ENCODE measurements at places on chromosomes 13 and 19.

DNA sequence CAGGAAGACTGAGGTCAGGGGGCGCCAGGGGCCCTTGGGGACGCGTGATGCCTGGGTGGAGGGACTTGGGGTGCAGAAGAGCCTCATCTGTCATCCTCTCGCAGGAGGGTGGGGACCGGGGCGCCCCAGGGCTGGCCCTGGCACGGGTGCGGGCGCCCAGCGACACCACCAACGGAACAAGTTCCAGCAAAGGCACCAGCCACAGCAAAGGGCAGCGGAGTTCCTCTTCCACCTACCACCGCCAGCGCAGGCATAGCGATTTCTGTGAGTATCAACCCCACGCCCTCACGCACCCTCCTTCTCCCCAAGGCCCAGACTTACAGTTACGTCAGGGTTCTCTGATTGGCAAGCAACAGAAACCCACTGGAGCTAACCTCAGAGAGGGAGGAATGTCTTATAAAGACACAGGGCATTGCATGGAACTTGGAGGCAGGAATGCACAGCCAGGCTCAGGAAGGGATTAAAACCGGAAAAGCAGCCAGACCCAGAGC, 29.4 kb downstream of the MARK4 start:
- no peak for DNase-seq
- no peak overlapping the region for H3K27ac ChIP-seq
- no peaks in the 10 kb centered on the region for H3K4me1 ChIP-seq
- peaks cover 52% of the 10 kb centered on the region for H3K36me3 ChIP-seq
- no peaks in the 10 kb centered on the region for H3K27me3 ChIP-seq
- H3K4me3 ChIP-seq: no peak overlapping the region

DNA sequence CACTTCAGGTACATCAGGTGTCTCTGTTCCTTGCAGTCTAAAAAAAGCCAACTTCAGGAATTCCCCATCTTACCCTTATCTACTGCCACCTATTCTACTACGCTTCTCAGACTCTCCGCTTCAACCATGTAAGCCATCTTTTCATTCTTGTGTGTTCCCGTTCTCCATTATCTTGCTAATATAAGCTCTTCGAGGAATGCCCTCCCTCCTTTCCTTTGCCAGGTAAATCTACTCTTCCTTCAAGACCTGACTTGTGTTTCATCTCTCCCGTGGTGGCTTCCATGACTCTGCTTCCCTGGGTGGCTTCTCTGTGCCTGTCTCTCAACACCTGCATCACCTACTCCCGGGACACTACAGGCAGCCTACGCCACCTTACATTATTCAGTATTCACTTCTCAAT, 42.3 kb upstream of the MEDAG start:
- peaks cover 16% of the 10 kb centered on the region for H3K27me3 ChIP-seq
- no peak overlapping the region for H3K4me3 ChIP-seq
- peaks cover 17% of the 10 kb centered on the region for H3K4me1 ChIP-seq
- DNase-seq: peak; percentile 64
- no peak overlapping the region for H3K27ac ChIP-seq

GRCh38 chr19:30393729-30394480, 21.7 kb downstream of the ZNF536 start:
- no peak overlapping the region for H3K27ac ChIP-seq
- DNase-seq: no peak
- H3K4me1 ChIP-seq: no peaks in the 10 kb centered on the region

DNA sequence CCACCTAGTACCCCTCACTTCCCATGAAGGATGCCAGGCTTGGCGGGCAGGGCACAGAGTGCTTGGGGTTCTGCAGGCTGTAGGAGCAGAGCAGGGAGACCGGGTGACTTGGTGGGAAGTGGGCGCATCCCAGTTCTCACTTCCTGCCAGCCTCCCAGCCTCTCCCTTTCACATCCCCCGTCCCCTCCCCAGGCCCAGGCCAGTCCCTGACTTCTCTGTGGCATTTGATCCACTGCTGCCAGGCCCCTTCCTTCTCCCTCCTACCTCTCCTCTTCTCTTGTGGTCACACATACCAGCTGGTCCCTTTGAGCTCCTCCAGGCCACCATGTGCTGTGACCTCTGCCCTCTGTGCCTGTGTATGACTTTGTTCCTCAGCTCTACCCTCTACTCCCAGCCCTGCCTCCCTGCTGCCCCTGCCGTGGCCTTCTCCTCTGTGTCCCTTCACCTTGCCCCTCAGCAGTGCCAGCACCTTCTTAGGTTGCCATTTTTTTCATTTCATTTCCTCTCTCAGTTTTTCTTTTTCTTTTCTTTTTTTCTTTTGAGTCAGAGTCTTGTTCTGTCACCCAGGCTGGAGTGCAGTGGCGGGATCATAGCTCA, 19.5 kb downstream of the MYO1F start:
- H3K27ac ChIP-seq: no peak overlapping the region
- no peak overlapping the region for H3K4me3 ChIP-seq
- no peaks in the 10 kb centered on the region for H3K36me3 ChIP-seq
- DNase-seq: no peak
- no peaks in the 10 kb centered on the region for H3K4me1 ChIP-seq

DNA sequence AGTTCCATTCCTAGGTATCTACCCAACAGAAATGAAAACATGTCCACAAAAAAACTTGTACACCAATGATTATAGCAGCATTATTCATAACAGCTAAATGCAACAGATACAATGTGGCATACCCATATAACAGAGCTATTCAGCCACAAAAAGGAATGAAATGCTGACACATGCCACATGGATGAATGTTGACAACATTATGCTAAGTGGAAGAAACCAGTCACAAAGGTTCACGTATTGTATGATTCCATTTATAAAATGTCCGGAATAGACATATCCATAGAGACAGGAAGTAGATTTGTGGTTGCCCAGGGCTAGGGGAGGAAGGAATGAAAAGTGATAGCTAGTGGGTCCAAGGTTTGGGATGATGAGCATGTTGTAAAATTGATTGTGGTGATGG, 10.8 kb downstream of the CRYL1 start:
- no peaks in the 10 kb centered on the region for H3K36me3 ChIP-seq
- no peak overlapping the region for H3K27ac ChIP-seq
- H3K4me3 ChIP-seq: no peak overlapping the region
- no peaks in the 10 kb centered on the region for H3K4me1 ChIP-seq
- no peak for DNase-seq
- H3K27me3 ChIP-seq: no peaks in the 10 kb centered on the region

DNA sequence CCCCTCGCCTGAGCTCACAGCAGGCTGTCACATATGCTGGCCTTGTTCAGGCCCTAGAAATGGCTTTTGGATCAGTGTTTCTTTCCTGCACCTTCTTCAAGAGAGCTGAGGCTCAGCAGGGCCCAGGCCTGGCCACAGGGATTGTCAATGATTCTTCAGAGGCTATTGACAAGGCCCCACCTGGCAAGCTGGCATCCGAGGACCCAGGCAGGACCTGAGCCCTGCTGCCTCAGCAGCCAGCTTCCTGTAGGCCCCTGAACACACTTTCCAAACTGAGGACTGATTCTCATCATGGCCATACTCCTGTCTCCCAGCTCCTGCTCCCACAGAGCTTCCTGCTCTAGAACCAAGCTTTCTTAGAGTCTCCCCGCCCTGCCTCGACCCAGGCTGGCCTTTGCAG, 136.8 kb downstream of the UQCRFS1 start:
- H3K4me1 ChIP-seq: no peaks in the 10 kb centered on the region
- H3K36me3 ChIP-seq: no peaks in the 10 kb centered on the region
- H3K4me3 ChIP-seq: no peak overlapping the region
- DNase-seq: no peak
- H3K27ac ChIP-seq: no peak overlapping the region

DNA sequence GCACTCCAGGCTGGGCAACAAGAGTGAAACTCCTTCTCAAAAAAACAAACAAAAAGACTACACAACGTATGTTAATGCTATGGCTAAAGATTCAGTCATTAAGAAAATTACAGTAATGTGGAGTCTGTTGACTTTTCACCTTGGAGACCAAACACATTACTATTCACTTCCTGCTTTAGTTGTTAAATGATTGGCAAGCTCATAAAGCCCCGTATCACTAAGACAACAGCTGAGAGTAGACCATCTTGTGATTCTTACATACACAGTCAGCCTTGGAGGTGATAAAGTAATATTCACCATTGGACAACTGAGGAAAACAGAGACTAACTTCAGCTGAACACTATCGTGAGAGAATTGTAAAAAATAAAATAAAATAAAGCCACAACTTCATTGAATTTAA, 86.5 kb downstream of the KCTD12 start:
- no peaks in the 10 kb centered on the region for H3K27me3 ChIP-seq
- H3K36me3 ChIP-seq: no peaks in the 10 kb centered on the region
- no peak overlapping the region for H3K27ac ChIP-seq
- no peaks in the 10 kb centered on the region for H3K4me1 ChIP-seq

DNA sequence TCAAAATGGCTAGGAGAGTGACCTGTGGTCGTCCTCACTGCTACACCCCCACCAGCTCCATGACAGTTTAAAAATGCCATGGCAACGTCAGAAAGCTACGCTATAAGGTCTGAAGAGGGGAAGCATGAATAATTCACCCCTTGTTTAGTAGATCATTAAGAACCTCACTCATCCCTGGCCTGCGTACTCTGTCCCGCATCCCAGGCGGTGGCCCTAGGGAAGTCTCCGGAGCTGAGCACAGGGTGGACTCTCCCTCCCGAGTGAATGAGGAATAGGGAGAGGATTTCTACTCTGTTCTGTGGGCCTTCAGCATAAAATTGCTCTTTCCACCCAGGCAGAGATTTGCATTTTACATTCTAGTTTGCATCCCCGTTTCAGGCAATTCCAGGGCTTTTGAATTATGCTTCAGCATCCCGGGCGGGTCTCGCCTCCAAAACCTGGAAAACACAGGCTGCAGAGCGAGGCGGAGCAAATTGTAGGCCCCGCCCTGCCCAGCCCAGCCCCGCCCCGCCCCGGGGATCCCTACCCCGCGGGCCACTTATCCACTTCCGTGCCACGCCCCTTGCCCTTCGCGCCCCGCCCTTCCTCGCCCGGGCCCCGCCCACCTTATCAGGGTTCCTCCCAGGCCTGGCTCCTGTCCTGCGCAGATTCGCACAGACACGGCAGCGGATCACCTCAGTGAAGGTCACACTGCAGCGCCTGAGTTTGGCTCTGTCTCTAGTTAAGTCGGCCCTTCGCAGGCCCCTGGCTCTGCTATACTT, 7.5 kb upstream of the ZNF525 start:
- H3K27me3 ChIP-seq: no peaks in the 10 kb centered on the region
- peaks cover 22% of the 10 kb centered on the region for H3K36me3 ChIP-seq
- no peak overlapping the region for H3K27ac ChIP-seq
- no peak for DNase-seq

DNA sequence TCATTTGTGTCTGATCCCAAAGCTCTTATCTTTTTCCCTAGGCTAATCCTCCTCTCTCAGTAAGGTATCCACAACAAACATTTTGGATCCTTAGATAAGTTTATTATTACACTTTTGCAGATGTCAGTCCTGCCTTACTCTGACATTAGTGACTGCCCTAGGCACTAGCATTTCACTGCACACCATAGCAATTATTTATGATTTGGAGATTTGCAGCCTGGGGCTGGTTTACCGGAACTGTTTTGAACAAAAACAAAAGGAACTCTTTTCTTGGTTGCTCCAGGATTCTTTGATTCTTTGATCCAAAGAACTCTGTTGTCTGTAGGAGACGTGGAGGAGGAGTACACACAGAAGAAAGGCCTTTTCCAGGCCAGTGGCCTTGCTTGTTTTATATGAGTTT, 80.4 kb downstream of the EDNRB start:
- no peak overlapping the region for H3K27ac ChIP-seq
- H3K36me3 ChIP-seq: no peaks in the 10 kb centered on the region
- no peaks in the 10 kb centered on the region for H3K4me1 ChIP-seq

- no peaks in the 10 kb centered on the region for H3K36me3 ChIP-seq
- no peak for DNase-seq
- H3K27ac ChIP-seq: no peak overlapping the region
- peaks cover 7% of the 10 kb centered on the region for H3K4me1 ChIP-seq
- H3K27me3 ChIP-seq: peaks cover 11% of the 10 kb centered on the region
- no peak overlapping the region for H3K4me3 ChIP-seq
Observed at GRCh38 chr13:76667551-76667950, 218.7 kb downstream of the KCTD12 start.
